Astrocyte (in vitro differentiated cells and primary cell): ENCODE measurements at places on chromosomes 1 and 21. TPM values are rescaled to one million over a fixed set of nuclear protein-coding genes. Genes with fewer than 3 reads are reported as not detected.

The SMAP2 gene
- 16.8 and 18.3 TPM in 2 replicates for total RNA-seq

The TCHH gene
- total RNA-seq: 0.70 and 0.86 TPM in 2 replicates

The ARMH1 gene
- total RNA-seq: 2.5 and 4.8 TPM in 2 replicates

The C1orf87 gene
- not detected in 2 replicates for total RNA-seq

- peaks cover 11% of the 10 kb centered on the region for H3K4me1 ChIP-seq
- H3K27me3 ChIP-seq: no peaks in the 10 kb centered on the region
- H3K4me3 ChIP-seq: no peak overlapping the region
- no peaks in the 10 kb centered on the region for H3K36me3 ChIP-seq
These were observed 12.1 kb upstream of the HMCN1 start for GRCh38 chr1:185722098-185722497.

DNA sequence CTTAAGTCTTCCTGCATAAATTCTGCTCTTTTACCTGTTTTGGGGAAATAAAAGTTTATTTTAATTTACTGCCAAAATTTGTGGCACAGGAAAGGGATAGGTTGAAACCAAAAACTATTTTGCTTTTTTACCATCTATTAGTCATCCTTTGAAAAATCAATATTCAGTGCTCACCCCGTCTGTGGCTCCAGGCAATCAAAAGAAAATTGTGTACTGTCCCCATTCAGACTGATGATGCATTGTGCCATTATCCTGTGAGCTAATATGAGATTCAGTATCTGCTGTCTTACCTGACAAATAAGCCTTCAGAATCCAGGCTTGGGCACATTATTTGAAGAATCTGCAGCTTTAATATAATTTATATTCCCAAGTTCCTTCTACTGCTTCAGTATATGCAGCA, 650.7 kb downstream of the KIF26B start:
- peaks cover 7% of the 10 kb centered on the region for H3K4me1 ChIP-seq
- no peaks in the 10 kb centered on the region for H3K36me3 ChIP-seq
- H3K27ac ChIP-seq: no peak overlapping the region

GRCh38 chr1:53145942-53146708, 3.7 kb upstream of the SLC1A7 start:
- no peaks in the 10 kb centered on the region for H3K36me3 ChIP-seq
- no peak overlapping the region for H3K4me3 ChIP-seq
- peak overlapping the region; percentile 96 for H3K27ac ChIP-seq
- no peaks in the 10 kb centered on the region for H3K27me3 ChIP-seq
- DNase-seq: peak; percentile 99

DNA sequence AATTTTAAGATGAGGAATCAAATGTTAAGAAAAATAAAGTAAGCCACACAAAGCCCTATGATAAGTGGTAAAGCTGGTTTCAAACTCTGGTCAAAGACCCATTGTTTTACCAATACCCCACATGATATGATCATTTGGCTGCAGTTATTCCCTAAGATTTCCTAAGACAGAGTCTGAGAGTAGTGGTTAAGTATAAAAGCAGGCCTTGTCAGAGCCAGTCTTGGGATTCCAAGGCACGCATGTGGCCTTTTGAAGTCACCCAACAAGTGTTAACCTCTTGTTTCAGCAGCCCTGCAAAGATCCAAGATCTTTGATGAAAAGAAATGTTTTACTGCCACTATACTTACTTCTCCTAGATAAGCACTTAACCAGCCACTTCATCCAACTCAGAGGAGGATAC, 159.2 kb downstream of the SIPA1L2 start:
- no peaks in the 10 kb centered on the region for H3K27me3 ChIP-seq
- H3K27ac ChIP-seq: no peak overlapping the region
- H3K4me1 ChIP-seq: peaks cover 28% of the 10 kb centered on the region
- no peaks in the 10 kb centered on the region for H3K36me3 ChIP-seq

GRCh38 chr1:86774305-86775295, 70.2 kb downstream of the SH3GLB1 start:
- peak; percentile 89 for DNase-seq
- peak overlapping the region; percentile 36 for H3K4me3 ChIP-seq
- peak overlapping the region; percentile 70 for H3K27ac ChIP-seq
- H3K4me1 ChIP-seq: peaks cover 37% of the 10 kb centered on the region
- H3K27me3 ChIP-seq: no peaks in the 10 kb centered on the region

GRCh38 chr1:109161858-109162606, 48.1 kb downstream of the ELAPOR1 start:
- peaks cover 3% of the 10 kb centered on the region for H3K27me3 ChIP-seq
- H3K4me3 ChIP-seq: no peak overlapping the region
- H3K27ac ChIP-seq: no peak overlapping the region

DNA sequence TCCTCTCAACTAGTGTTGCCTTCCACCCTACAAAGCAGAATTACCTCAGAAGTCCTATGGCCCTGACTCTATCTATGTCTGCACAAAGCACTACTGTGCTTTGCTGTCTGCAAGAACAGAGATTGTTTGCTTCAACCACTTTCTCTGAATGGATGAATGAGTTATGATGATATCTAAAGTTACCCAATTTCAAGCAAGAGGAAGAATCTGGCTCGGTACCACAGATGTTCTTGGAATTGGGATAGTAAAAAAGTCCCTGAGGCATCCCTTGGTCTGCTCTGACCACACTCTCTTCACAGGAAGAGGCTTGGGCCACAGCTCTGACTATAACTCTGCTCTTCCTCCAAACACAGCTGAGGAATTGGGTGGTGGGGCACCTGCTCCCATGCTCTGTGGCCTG, 31.2 kb downstream of the MTARC1 start:
- no peaks in the 10 kb centered on the region for H3K27me3 ChIP-seq
- no peak overlapping the region for H3K4me3 ChIP-seq
- no peaks in the 10 kb centered on the region for H3K4me1 ChIP-seq

- no peak overlapping the region for H3K4me3 ChIP-seq
- H3K36me3 ChIP-seq: peaks cover 3% of the 10 kb centered on the region
- peaks cover 5% of the 10 kb centered on the region for H3K27me3 ChIP-seq
- H3K27ac ChIP-seq: no peak overlapping the region
- no peak for DNase-seq
These were observed 4.2 kb downstream of the TNFRSF25 start for GRCh38 chr1:6461538-6462411.

DNA sequence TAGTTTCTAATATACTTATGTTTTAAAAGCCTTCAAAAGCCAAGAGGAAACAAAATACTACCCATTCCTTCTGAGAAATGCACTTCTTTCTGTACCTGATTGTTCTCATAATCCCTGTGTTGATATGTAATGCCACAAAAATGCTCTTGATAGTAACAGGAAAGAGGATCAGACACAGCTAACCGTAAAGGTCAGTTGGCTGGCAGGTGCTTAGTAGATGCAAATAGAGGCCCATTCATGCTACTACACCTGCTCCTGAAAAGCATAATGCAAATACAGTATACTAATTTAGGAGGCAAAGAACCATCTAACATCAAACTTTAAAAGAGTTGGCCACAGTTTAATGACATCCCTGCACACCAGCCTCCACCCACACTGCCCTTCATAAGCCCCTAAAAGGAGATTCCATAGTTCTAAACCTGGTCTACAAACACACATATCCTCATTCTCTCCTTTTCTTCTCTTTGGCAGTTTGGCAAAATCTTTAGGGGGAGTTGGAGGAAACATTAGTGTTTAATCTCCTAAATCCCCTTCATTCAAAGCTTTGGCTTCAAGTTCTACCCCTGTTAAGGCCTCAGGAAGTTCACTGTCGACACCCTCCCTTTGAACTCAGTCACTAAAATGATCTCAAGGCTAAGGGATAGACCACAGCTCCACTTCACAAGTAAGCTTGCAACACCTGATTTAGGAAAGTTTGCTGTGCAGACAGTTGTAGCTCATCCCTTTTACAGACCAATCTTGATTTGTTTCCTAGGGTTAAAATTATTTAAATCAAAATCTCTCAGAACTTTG, 2.9 kb upstream of the CD46 start:
- H3K4me1 ChIP-seq: peaks cover 8% of the 10 kb centered on the region
- no peak overlapping the region for H3K4me3 ChIP-seq
- no peak overlapping the region for H3K27ac ChIP-seq
- no peak for DNase-seq

GRCh38 chr1:17683598-17683997, 71.5 kb upstream of the ACTL8 start:
- no peak overlapping the region for H3K4me3 ChIP-seq
- DNase-seq: no peak
- no peaks in the 10 kb centered on the region for H3K4me1 ChIP-seq
- no peak overlapping the region for H3K27ac ChIP-seq

- no peaks in the 10 kb centered on the region for H3K27me3 ChIP-seq
- H3K27ac ChIP-seq: peak overlapping the region; percentile 90
- peak overlapping the region; percentile 88 for H3K4me3 ChIP-seq
- H3K4me1 ChIP-seq: peaks cover 40% of the 10 kb centered on the region
- no peaks in the 10 kb centered on the region for H3K36me3 ChIP-seq
These were observed 494 bp downstream of the UBE2J2 start for GRCh38 chr1:1273209-1273511.

- H3K4me1 ChIP-seq: no peaks in the 10 kb centered on the region
- no peak overlapping the region for H3K4me3 ChIP-seq
- H3K27me3 ChIP-seq: no peaks in the 10 kb centered on the region
- peak; percentile 41 for DNase-seq
These were observed 25.3 kb downstream of the CACNA1E start for GRCh38 chr1:181508486-181509165.
